Thoracic aorta (tissue), 2 donors: ENCODE measurements at places on chromosomes 1 and 21.

DNA sequence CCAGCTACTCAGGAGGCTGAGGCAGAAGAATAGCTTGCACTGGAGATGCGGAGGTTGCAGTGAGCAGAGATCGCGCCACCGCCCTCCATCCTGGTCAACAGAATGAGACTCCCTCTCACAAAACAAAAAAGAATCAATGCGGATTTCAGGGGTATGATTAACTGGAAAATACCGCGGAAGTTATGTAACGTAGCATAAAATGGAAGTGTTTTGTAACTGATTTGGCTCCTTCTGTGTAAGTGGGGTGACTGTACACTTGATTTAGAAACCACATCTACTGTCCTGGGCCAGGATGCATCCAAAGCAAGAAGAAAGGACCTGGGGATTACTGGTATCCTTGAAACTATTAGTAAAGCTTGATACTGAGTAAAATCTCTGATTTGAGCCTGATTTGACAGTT is 3.1 kb upstream of the VAMP4 start:
- DNase-seq: no peak

- DNase-seq: no peak
Observed at GRCh38 chr1:2632561-2633361, at the start of gene MMEL1. Gene MMEL1, minus strand, starts transcription at chr1:2633016. Its CDS starts 3,532 bp downstream, at chr1:2629484.

DNA sequence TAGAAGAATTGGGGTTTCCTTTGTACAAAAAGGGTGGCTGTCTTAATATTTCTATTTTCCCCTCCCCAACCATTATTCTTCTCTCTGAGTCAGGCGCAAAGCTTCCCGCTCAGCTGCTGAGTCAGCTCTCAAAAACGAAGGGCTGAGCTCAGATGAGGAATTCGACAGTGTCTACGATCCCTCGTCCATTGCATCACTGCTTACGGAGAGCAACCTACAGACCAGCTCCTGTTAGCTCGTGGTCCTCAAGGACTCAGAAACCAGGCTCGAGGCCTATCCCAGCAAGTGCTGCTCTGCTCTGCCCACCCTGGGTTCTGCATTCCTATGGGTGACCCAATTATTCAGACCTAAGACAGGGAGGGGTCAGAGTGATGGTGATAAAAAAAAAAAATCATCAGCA is 3.0 kb upstream of the TUFT1 start:
- DNase-seq: no peak

- no peak for DNase-seq
Observed at GRCh38 chr1:6965083-6965934, 180.1 kb downstream of the CAMTA1 start.

GRCh38 chr1:151146412-151147131 is at the start of gene SEMA6C:
Gene SEMA6C, minus strand, starts transcription at chr1:151146631. Its CDS starts 4,010 bp downstream, at chr1:151142621.
- peak; percentile 78 for DNase-seq

DNA sequence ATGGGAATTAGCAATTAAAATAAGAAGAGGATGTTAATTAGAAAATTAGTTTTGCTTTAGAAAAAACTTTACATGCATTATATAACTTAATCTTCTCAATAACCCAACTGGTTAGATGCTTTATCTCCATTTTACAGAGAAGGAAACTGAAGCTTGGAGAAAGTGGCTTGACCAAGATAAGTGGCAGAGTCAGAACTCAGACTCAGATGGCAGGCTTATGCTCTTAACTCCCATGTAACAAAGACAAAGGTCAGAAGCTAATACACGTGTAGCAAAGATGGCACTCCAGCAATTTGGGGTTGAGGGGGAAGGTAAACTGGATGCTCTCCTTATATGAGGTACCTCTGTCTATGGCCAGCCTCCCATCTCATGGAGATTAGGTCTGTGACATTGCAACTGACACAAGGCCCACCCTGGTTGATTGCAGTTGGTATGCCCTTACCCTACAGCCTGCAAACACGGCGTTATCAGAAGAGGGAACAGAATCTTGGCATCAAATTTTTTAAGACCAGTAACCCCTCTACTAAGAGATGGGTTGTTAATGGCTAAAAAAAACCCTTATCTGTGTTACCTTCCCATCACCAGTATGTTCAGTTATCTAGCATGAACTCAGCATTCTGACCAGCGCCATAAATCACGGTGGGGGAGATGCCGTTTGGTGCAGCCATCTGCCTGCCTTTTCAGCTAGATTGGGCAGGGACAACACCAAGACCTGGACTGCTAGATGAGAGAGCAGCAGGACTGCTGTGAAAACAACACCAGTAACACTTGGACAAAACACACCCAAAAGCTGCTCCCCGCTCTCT is 97.0 kb downstream of the UBR4 start:
- no peak for DNase-seq

- no peak for DNase-seq
Observed at GRCh38 chr1:198657550-198658064, 18.8 kb downstream of the PTPRC start.

- no peak for DNase-seq
Observed at GRCh38 chr1:244325056-244325758, 126.5 kb downstream of the ADSS2 start.
